ENCODE measurements at places on chromosomes 3 and 15. TPM values are rescaled to one million over a fixed set of nuclear protein-coding genes. Genes with fewer than 3 reads are reported as not detected.

GRCh38 chr15:49742381-49742780 lies 121.5 kb downstream of the DTWD1 start:
- ATAC-seq: no peak

The PIF1 gene
- total RNA-seq: 0.36 TPM

GRCh38 chr3:173733029-173733652 lies 335.6 kb downstream of the NLGN1 start:
- no peak for ATAC-seq

The ACAA1 gene
- 14.4 TPM for total RNA-seq

DNA sequence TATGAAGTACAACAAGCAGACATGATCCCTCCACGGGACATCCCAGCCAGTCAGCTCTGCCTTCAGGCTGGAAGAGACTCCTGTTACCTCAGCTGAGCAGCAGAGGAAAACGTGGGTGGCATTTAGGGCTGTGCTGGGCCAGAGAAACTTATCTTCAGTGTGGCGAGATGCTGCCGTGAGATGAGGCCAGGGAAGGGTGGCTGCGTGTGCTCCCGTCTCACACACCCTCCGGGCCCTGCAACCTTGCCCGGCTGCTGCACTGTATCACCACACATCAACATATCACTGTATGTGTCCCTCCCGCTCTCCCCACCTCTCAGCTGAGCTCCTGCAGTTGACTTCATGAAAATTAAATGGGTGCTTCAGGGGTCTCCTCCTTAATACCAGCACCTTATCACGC lies 23.4 kb downstream of the BMF start:
- ATAC-seq: peak; percentile 31

The GOLGA6B gene
- 1.4 TPM for total RNA-seq

The PLS1 gene
- total RNA-seq: 1.9 TPM

The ST8SIA2 gene
- total RNA-seq: 14.4 TPM

The RGMA gene
- total RNA-seq: 38.5 TPM

- no peak for ATAC-seq
Observed at GRCh38 chr3:25548836-25549235, 115.9 kb downstream of the TOP2B start.

- ATAC-seq: no peak
Observed at GRCh38 chr3:196643201-196643749, 3.8 kb downstream of the NRROS start.

GRCh38 chr15:96066126-96066525 lies 264.4 kb upstream of the NR2F2 start:
- ATAC-seq: no peak

DNA sequence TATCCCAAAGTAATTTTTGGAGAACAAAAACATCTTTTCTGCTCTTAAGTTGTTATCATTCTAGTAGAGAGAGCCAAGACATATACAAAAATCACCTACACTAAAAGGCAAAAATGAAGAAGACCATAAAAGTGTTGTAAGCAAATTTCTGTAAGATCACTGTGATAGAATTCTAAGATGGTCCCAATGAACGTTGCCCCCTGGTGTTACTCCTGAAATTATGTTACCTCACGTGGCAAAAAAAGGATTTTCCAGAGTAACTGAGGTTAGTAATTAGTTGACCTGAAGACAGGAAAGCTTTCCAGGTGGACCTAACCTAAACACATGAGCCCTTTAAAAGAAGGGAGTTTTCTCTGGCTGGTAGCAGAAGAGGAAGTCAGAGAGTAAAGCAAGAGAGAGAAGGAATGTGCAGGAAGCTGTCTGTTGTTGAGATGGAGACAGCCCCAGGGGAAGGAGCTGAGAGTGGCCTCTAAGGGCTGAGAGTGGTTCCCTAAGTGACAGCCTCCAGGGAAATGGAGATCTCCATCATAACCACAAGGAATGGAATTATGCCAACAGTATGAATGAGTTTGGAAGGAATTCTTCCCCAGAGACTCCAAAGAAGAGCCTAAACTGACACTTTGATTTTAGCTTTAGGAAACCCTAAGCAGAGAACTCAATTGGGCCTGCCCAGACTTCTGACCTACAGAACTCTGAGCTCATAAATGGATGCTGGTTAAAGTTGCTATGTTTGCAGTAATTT lies 205.9 kb downstream of the CD47 start:
- ATAC-seq: no peak

DNA sequence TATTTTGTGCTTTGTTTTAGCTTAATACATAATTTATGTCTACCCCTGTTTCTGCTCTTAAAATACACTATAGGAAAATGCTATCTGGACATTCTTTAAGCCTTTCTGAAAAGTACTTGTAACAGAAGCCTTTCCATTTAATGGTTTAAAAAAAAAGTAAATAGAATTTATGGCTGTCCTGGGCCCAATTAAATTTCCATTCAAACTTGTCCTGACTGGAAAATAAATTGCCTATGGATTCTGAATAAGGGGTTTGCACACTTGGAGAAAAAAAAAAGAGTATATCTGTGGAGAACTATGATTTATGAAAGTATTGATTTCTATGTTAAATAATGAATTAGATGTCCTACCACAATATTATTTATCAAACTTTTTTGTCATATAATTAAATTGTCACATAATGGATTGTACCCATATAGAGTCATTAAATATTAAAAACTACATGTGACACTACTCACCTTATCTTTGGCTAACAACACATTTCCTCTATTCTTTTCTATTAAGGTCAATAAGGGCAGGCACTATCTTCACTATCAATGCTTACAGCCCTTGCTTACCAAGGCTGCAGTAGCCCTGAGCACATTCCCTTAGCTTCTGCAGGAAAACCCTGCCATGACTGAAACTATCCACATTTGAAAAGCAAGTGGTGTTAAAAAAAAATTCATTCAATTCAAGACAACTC lies 396.1 kb upstream of the ROBO2 start:
- peak; percentile 84 for ATAC-seq

The TLR9 gene
- 0.34 TPM for total RNA-seq

The CYP8B1 gene
- total RNA-seq: 0.25 TPM

DNA sequence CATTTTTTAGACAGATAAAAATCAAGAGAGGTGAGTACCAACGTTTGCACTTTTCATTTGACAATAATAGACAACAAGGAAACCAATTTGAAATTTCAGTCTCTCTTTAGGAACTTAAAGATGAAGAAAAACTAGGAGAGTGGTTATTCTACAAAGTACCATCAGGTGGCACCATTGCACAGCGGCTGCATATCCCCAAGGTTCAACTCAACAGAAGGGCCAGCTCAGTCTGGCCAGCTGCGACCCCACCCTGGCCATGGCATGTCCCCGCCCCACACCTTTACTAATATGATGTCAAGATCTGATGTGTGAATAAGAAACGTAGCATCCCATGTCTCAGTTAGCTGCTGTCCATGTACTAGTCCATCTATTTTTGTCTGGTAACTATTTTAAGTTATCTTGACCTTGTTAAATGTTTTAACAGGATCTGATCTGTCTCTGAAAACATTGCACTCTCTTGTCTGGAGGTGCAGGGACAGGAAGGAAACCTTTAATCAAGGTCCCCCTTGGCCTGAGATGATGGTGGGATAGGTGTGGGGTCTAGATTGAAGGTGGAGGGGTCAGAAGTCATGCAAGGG lies 35.5 kb upstream of the CGNL1 start:
- ATAC-seq: peak; percentile 81

- ATAC-seq: no peak
Observed at GRCh38 chr3:15315003-15315402, 17.4 kb downstream of the SH3BP5 start.

GRCh38 chr3:99128235-99128634 lies 226.7 kb upstream of the DCBLD2 start:
- no peak for ATAC-seq

The XXYLT1 gene
- 13.2 TPM for total RNA-seq

The GOLGA6A gene
- 2.2 TPM for total RNA-seq

- ATAC-seq: peak; percentile 48
Observed at GRCh38 chr3:125212091-125212508, 448 bp downstream of the SLC12A8 start.

- no peak for ATAC-seq
Observed at GRCh38 chr3:188661806-188662205, 507.8 kb downstream of the LPP start.

- ATAC-seq: peak; percentile 43
Observed at GRCh38 chr3:104669083-104669482, 697.6 kb upstream of the ALCAM start.

GRCh38 chr3:111084911-111085310 lies 13.3 kb downstream of the NECTIN3 start:
- ATAC-seq: no peak

The CHMP2B gene
- 38.1 TPM for total RNA-seq

GRCh38 chr15:91408476-91409076 lies 308.5 kb downstream of the SV2B start:
- ATAC-seq: no peak

The NOX5 gene
- total RNA-seq: 0.09 TPM

The SLC30A4 gene
- total RNA-seq: 10.6 TPM

The CYP11A1 gene
- total RNA-seq: 0.46 TPM

The RETNLB gene
- 7.4 TPM for total RNA-seq

GRCh38 chr3:146485297-146485696 lies 15.9 kb upstream of the PLSCR2 start:
- no peak for ATAC-seq

GRCh38 chr15:43473885-43474284 lies 19.1 kb downstream of the TP53BP1 start:
- no peak for ATAC-seq

The RBMS3 gene
- 15.6 TPM for total RNA-seq

- ATAC-seq: no peak
Observed at GRCh38 chr3:133532951-133533350, 40.5 kb upstream of the CDV3 start.

GRCh38 chr3:24773798-24774197 lies 279.1 kb upstream of the THRB start:
- peak; percentile 92 for ATAC-seq

DNA sequence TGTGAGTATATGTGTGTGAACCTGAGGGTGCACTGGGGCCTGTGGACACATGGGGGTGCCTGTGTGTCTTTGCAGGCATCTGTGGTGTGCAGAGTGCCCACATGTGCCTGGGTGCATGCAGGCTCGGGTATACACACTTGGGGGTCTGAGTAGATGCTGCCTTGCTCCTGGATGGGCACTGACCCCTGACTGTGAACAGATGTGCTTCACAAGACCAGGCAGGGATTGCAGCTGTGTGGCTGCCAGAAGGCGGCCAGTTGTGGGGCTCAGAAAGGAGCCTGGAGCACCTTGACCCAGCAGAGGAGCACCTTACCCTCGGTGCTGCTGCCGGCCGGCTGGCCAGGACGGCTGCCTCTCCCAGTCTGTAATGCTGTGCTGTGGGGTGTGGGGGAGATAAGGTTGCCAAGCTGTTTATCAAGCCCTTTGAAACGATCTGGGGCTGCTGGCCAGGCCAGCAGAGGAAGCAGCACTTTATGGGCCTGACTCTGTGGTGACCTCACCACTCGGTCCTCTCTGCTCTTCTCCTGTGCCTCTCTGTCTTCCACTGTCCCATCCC lies 55.5 kb upstream of the MRPS22 start:
- no peak for ATAC-seq

DNA sequence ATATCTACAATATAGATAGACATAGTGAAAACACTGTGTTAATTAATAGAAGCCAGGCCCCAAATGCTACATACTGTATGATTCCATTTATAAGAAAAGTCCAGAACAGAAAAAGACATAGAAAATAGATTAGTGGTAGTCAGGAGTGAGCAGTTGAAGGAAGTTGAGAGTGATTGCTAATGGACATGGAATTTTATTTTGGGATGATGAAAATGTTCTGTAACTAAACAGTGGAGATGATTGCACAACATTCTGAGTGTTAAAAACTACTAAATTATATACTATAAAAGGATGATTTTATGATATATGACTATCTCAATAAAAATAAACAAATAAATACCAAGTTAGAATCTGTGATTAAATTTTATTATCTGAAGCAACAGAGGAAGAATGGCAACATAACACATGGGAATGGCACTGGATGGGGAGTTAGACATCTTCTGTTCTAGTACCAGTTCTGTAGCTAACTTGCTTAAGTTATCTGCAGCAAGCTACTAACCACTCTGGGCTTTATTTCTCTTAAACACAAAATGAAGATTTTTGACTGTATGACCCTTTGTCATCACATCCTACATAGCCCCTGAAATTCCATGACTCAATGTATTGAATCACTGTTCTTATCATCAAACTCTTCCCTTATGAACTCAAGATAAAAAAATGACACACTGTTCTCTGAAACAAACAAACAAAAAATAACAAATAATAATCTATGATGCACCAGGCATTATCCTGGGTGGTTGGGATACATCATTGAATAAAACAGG lies 612.7 kb downstream of the TBL1XR1 start:
- ATAC-seq: no peak

The SAMD7 gene
- total RNA-seq: not detected

DNA sequence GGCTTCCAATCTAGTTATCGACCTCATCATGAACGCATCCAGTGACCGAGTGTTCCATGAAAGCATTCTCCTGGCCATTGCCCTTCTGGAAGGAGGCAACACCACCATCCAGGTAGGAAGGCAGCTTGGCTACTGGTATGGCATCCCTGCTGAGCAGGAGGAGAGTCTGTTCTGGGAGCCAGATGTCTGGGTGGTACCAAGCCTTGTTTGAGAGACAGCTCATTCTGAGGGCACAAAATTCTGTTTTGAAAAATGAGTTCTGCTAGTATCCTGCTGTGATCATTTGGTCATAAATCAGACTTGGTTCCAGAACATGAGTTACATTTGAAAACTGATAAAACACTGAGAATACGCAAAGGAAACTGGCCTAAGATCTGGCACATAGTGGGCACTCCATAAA lies 242.1 kb downstream of the ITPR1 start:
- ATAC-seq: no peak

DNA sequence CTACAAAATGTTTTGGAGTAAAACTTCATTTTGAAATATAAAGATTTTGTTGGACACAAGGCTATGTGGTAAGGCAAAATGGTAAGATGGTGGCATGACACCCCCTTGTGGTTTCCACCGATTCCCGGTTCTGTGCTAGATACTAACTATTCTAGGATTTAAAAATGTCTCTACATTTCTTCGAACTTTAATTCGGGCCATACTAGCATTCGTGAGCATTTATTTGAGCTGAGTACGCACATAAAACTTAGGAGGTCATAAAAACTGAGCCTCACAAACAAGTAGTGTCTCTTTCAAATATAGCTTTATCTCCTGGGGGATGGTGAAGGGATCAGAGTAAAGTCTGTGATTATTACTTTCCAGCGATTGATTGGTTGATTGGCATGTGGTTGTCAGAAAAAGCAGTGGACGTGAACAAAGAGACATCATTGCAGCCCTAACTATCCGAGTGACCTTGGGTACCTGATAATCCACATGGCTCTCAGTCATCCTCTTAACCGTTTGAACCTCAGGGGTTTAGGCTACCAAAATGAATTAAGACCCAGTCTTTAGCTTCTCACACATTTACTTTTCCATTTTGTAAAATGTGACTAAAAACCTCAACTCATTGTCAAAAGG lies 1.1 kb upstream of the ZNF639 start:
- no peak for ATAC-seq

The OXTR gene
- total RNA-seq: 0.75 TPM

- no peak for ATAC-seq
Observed at GRCh38 chr15:90921887-90922286, 10.5 kb downstream of the HDDC3 start.

The RTP4 gene
- not detected for total RNA-seq

- ATAC-seq: no peak
Observed at GRCh38 chr15:91522605-91523332, 330.7 kb upstream of the SLCO3A1 start.

The C2CD4B gene
- total RNA-seq: 0.54 TPM

Measured in motor neuron (in vitro differentiated cells).